ENCODE measurements at places on chromosomes 3 and 15. TPM values are rescaled to one million over a fixed set of nuclear protein-coding genes. Genes with fewer than 3 reads are reported as not detected.
A peak's percentile ranks its signal among the peaks of the same experiment; 100 is the strongest.

- peaks cover 8% of the 10 kb centered on the region for H3K36me3 ChIP-seq
- H3K27ac ChIP-seq, result peak overlapping the region; percentile 54
- no peak for DNase-seq
- no peaks in the 10 kb centered on the region for H3K27me3 ChIP-seq
- peaks cover 33% of the 10 kb centered on the region for H3K4me1 ChIP-seq
Observed at GRCh38 chr15:84684092-84684491, 26.1 kb upstream of the NMB start.

GRCh38 chr3:47491777-47492176, 16.0 kb upstream of the SCAP start:
- no peaks in the 10 kb centered on the region for H3K4me1 ChIP-seq
- peaks cover 14% of the 10 kb centered on the region for H3K36me3 ChIP-seq
- H3K27me3 ChIP-seq, result no peaks in the 10 kb centered on the region
- H3K4me3 ChIP-seq, result no peak overlapping the region

GRCh38 chr3:155154255-155154654, 74.1 kb downstream of the MME start:
- H3K27me3 ChIP-seq, result no peaks in the 10 kb centered on the region
- DNase-seq, result no peak

The GP5 gene
- total RNA-seq, result 1.9 TPM

- H3K4me1 ChIP-seq, result no peaks in the 10 kb centered on the region
- DNase-seq, result no peak
- peaks cover 5% of the 10 kb centered on the region for H3K27me3 ChIP-seq
- no peak overlapping the region for H3K27ac ChIP-seq
Observed at GRCh38 chr3:14285548-14285925, 106.9 kb downstream of the LSM3 start.

GRCh38 chr3:131001071-131001470, 25.6 kb downstream of the ASTE1 start:
- peaks cover 8% of the 10 kb centered on the region for H3K36me3 ChIP-seq
- DNase-seq, result no peak
- H3K27me3 ChIP-seq, result no peaks in the 10 kb centered on the region
- H3K27ac ChIP-seq, result no peak overlapping the region
- peaks cover 12% of the 10 kb centered on the region for H3K4me1 ChIP-seq

- no peak for DNase-seq
- no peak overlapping the region for H3K4me3 ChIP-seq
- H3K27me3 ChIP-seq, result no peaks in the 10 kb centered on the region
- H3K27ac ChIP-seq, result no peak overlapping the region
- no peaks in the 10 kb centered on the region for H3K4me1 ChIP-seq
Observed at GRCh38 chr3:192165552-192165951, 561.8 kb downstream of the FGF12 start.

DNA sequence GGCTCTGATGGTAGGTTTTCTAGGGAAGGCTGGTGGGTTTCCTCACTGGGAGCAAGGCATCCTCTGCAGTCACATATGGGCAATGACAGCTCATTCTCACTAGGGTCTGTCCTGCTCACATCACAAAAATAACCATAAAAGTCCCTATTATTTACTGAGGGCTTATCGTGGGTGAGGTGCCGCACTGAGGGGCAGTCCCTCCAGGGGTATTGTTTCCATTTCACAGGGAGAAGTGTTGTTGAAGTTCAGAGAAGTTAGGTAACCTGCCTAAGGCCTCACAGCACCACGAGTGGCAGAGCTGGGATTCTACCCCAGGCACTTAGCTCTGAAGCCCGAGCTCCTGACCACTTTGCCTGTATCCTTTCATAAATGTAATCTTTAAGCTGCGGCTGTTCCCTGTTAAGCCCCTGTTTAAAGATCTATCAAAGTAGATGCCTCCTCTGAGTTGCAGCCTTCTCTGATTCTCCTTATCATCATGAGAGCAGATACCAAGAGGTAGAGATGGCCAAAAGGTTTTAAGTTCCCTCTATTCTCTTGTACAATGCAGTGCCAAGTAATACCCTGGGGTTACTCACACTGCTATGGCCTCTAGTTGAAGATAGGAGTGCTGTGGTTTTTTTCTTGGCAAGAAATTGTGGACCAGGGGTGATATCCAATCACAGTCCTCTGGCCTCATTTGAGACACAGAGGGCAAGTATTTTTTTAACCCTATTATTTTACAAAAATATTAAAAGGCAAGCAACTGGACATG, 107.0 kb downstream of the RPLP1 start:
- no peak for DNase-seq
- H3K36me3 ChIP-seq, result no peaks in the 10 kb centered on the region
- no peak overlapping the region for H3K27ac ChIP-seq
- H3K27me3 ChIP-seq, result peaks cover 7% of the 10 kb centered on the region
- H3K4me3 ChIP-seq, result no peak overlapping the region
